Mammary epithelial cell (primary cell): ENCODE measurements at places on chromosomes 5 and 9. TPM values are rescaled to one million over a fixed set of nuclear protein-coding genes. Genes with fewer than 3 reads are reported as not detected.

LRRTM2 gene
- total RNA-seq: 1.2 TPM

PCDHB5 gene
- total RNA-seq: 0.33 TPM

PCDHA12 gene
- total RNA-seq: 0.45 and 0.86 TPM in 2 replicates

TRIM41 gene
- total RNA-seq: 28.7 and 30.6 TPM in 2 replicates

WDR38 gene
- total RNA-seq: not detected

IL13 gene
- total RNA-seq: not detected

ZNF618 gene
- total RNA-seq: 6.1 and 19.6 TPM in 2 replicates

COL5A1 gene
- total RNA-seq: 5.1 and 7.2 TPM in 2 replicates

PCA3 gene
- not detected in 2 replicates for total RNA-seq

TMOD1 gene
- 0.19 TPM in 1 of 2 replicates, not detected in the other for total RNA-seq

TAS2R1 gene
- not detected for total RNA-seq

WNT8A gene
- not detected for total RNA-seq

OTULINL gene
- 0.33 TPM for total RNA-seq

ZNF483 gene
- total RNA-seq: 1.3 and 2.1 TPM in 2 replicates

HK3 gene
- not detected in 2 replicates for total RNA-seq

TMEM174 gene
- total RNA-seq: not detected in 2 replicates

RBM27 gene
- 25.5 TPM for total RNA-seq

TMEM267 gene
- total RNA-seq: 32.7 TPM

HSPB3 gene
- total RNA-seq: not detected

PFN3 gene
- total RNA-seq: not detected

FOXD4L4 gene
- total RNA-seq: 0.67 and 1.2 TPM in 2 replicates

FIBCD1 gene
- total RNA-seq: 3.0 and 3.3 TPM in 2 replicates

TMEM171 gene
- total RNA-seq: 0.69 and 2.6 TPM in 2 replicates

OR1Q1 gene
- not detected in 2 replicates for total RNA-seq

PROB1 gene
- 0.38 and 0.61 TPM in 2 replicates for total RNA-seq

PLPP6 gene
- total RNA-seq: 12.0 TPM

GCNT4 gene
- total RNA-seq: 9.7 TPM

IFNB1 gene
- not detected for total RNA-seq

ORM1 gene
- not detected for total RNA-seq

RCL1 gene
- total RNA-seq: 21.1 and 24.2 TPM in 2 replicates

TRIM14 gene
- total RNA-seq: 12.6 and 17.6 TPM in 2 replicates

RICTOR gene
- 27.8 and 28.6 TPM in 2 replicates for total RNA-seq

FUT7 gene
- total RNA-seq: not detected in 2 replicates

CDH9 gene
- total RNA-seq: not detected in 2 replicates

CCDC180 gene
- total RNA-seq: 1.3 TPM

SEC61B gene
- total RNA-seq: 62.0 TPM

PCDHA2 gene
- total RNA-seq: 0.17 TPM

FBP2 gene
- total RNA-seq: not detected in 2 replicates

ACSL6 gene
- total RNA-seq: 0.33 TPM

FOXD4 gene
- 0.67 TPM in 1 of 2 replicates, not detected in the other for total RNA-seq

NIPAL4 gene
- 3.0 TPM for total RNA-seq

NMUR2 gene
- not detected for total RNA-seq

SHOC1 gene
- 0.05 and 0.07 TPM in 2 replicates for total RNA-seq

PAIP2 gene
- total RNA-seq: 43.6 and 49.5 TPM in 2 replicates

PGM5 gene
- total RNA-seq: 1.0 TPM

CNTNAP3B gene
- 38.0 TPM for total RNA-seq

HMCN2 gene
- total RNA-seq: 0.08 and 0.14 TPM in 2 replicates

ACTBL2 gene
- total RNA-seq: 0.16 TPM in 1 of 2 replicates, not detected in the other

MAST4 gene
- total RNA-seq: 54.0 TPM

WNK2 gene
- total RNA-seq: 12.8 TPM

TMEM215 gene
- total RNA-seq: not detected
